ENCODE measurements at places on chromosomes 2 and 18. TPM values are rescaled to one million over a fixed set of nuclear protein-coding genes. Genes with fewer than 3 reads are reported as not detected.

SYT4 gene
- total RNA-seq, result 1.2 TPM

HNMT gene
- total RNA-seq, result 62.2 TPM

BMP10 gene
- not detected for total RNA-seq

PLEK gene
- total RNA-seq, result 5.1 TPM

LAMA1 gene
- 24.2 TPM for total RNA-seq

GTF2A1L gene
- 1.5 TPM for total RNA-seq

TMEM198 gene
- 2.9 TPM for total RNA-seq

KCNK3 gene
- total RNA-seq, result 1.2 TPM

PXDN gene
- 20.0 TPM for total RNA-seq

SULT1C2 gene
- total RNA-seq, result 6.1 TPM

EMX1 gene
- total RNA-seq, result 2.0 TPM

PAX3 gene
- total RNA-seq, result 0.16 TPM

ASXL3 gene
- total RNA-seq, result 1.7 TPM

ICA1L gene
- 0.54 TPM for total RNA-seq

LTBP1 gene
- 23.1 TPM for total RNA-seq

RPIA gene
- 39.5 TPM for total RNA-seq

TMEM247 gene
- total RNA-seq, result not detected

LIMS2 gene
- total RNA-seq, result 37.2 TPM

TLX2 gene
- 0.12 TPM for total RNA-seq

CCDC102B gene
- total RNA-seq, result 1.7 TPM

ALPG gene
- total RNA-seq, result 1.7 TPM

GRP gene
- total RNA-seq, result not detected

DLGAP1 gene
- 0.50 TPM for total RNA-seq

SULT6B1 gene
- not detected for total RNA-seq

RBMS1 gene
- 6.3 TPM for total RNA-seq

PLCD4 gene
- total RNA-seq, result 1.6 TPM

NMUR1 gene
- total RNA-seq, result 0.45 TPM

FOXI3 gene
- total RNA-seq, result not detected

LYG2 gene
- total RNA-seq, result not detected

SGPP2 gene
- 96.5 TPM for total RNA-seq

GRB14 gene
- 2.0 TPM for total RNA-seq

LRP1B gene
- total RNA-seq, result 0.19 TPM

CCL20 gene
- 43.5 TPM for total RNA-seq

IL36G gene
- total RNA-seq, result 0.40 TPM

GPR45 gene
- not detected for total RNA-seq

PRSS56 gene
- not detected for total RNA-seq

CHAC2 gene
- 9.6 TPM for total RNA-seq

RUFY4 gene
- not detected for total RNA-seq

ZC3H15 gene
- 49.6 TPM for total RNA-seq

NRP2 gene
- total RNA-seq, result 25.2 TPM

FAM237A gene
- not detected for total RNA-seq

TUBB6 gene
- total RNA-seq, result 41.6 TPM

All from colonic mucosa (tissue), 4 donors.